ENCODE measurements at places on chromosomes 12 and 14. TPM values are rescaled to one million over a fixed set of nuclear protein-coding genes. Genes with fewer than 3 reads are reported as not detected.
A peak's percentile ranks its signal among the peaks of the same experiment; 100 is the strongest.

LIN7A gene
- total RNA-seq: 20.6 TPM

GRCh38 chr12:82682851-82683261 lies 3.9 kb upstream of the TMTC2 start:
- H3K27ac ChIP-seq: no peak overlapping the region
- no peak overlapping the region for H3K4me3 ChIP-seq
- no peak for DNase-seq
- peaks cover 14% of the 10 kb centered on the region for H3K4me1 ChIP-seq
- no peaks in the 10 kb centered on the region for H3K36me3 ChIP-seq
- no peaks in the 10 kb centered on the region for H3K27me3 ChIP-seq

DNA sequence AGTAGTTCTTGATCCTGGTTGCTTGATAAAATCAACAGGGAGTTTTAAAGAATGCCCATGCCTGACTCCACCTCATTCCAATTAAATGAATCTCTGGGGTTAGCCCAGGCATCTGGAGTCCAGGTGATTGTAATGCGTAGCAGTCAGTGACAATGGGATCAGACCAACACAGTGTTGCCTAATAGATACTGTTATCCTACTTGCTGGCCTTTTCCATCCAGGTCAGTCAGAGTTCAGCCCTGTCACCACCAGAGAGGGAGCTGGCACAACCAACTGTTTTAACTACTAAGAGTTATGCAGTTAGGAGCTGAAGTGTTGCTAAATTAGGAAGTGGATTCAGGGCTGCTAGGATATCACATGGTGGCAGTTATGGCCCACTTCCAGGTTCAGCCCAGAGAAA lies 107.1 kb downstream of the GPR135 start:
- DNase-seq: no peak
- peaks cover 8% of the 10 kb centered on the region for H3K36me3 ChIP-seq
- no peaks in the 10 kb centered on the region for H3K27me3 ChIP-seq
- no peak overlapping the region for H3K27ac ChIP-seq
- H3K4me1 ChIP-seq: no peaks in the 10 kb centered on the region

- DNase-seq: no peak
- no peaks in the 10 kb centered on the region for H3K36me3 ChIP-seq
- no peak overlapping the region for H3K4me3 ChIP-seq
- peaks cover 29% of the 10 kb centered on the region for H3K27me3 ChIP-seq
- H3K4me1 ChIP-seq: no peaks in the 10 kb centered on the region
These were observed 31.2 kb downstream of the TAS2R7 start for GRCh38 chr12:10771132-10771733.

GRCh38 chr14:68208218-68208617 lies 388.6 kb downstream of the RAD51B start:
- no peak overlapping the region for H3K4me3 ChIP-seq
- DNase-seq: no peak
- no peaks in the 10 kb centered on the region for H3K27me3 ChIP-seq
- peaks cover 19% of the 10 kb centered on the region for H3K4me1 ChIP-seq

DNA sequence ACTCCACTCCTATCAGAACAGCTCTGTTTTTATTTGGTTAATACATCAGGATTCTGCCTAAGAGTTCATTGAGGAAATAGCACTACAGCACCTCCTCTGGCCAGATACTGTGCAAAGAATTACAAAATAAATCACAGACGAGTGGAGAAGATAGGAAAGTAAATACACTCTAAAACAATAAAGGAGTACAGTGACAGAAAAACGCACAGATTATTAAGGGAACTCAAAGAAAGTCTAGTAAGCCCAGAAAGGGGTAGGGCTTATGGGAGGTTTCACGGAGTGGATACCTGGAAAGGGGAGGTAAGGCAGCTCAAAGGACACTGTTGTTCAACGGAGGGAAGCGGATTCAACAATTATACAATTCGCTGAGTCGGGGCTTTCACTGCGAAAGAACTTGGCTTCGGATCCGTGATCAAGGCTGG lies 5.5 kb downstream of the OR10AD1 start:
- no peak for DNase-seq
- no peaks in the 10 kb centered on the region for H3K27me3 ChIP-seq
- peaks cover 2% of the 10 kb centered on the region for H3K4me1 ChIP-seq
- peak overlapping the region; percentile 68 for H3K4me3 ChIP-seq

All from liver (tissue), 10 donors.